Naive thymus-derived CD4-positive, alpha-beta T cell (primary cell): ENCODE measurements at places on chromosomes 11 and 22.

DNA sequence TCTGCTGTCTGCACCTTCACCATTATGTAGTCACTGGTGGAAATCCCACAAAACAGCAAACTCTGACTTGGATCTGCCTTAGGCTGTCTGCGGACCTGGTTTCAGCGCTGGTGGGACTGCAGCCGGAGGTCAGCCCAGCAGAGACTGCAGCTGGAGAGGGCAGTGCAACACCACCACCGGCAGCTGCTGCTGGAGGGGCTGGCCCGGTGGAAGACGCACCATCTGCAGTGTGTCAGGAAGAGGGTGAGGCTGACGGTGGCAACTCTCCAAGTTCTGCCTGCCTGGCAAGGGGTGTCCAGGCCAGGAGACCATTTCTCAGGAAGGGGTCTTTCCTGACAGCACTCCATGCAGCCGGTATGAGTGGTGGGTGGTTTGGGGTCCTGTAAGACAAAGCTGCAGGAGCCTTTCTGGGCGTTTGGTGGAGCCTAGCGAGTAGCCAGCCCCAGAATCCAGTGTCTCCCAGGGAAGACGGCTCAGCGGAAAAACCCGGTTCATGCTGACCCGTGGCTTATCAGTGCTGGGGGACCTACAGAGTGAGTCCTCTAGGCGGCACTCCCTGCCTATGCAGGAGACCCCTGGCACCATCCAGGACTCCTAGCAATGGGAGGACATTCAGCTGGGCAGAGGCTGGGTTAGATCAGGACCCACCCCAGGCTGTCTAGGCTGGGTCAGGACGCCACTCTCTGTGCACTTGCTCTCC lies 50.8 kb downstream of the PISD start:
- no peak for DNase-seq

DNA sequence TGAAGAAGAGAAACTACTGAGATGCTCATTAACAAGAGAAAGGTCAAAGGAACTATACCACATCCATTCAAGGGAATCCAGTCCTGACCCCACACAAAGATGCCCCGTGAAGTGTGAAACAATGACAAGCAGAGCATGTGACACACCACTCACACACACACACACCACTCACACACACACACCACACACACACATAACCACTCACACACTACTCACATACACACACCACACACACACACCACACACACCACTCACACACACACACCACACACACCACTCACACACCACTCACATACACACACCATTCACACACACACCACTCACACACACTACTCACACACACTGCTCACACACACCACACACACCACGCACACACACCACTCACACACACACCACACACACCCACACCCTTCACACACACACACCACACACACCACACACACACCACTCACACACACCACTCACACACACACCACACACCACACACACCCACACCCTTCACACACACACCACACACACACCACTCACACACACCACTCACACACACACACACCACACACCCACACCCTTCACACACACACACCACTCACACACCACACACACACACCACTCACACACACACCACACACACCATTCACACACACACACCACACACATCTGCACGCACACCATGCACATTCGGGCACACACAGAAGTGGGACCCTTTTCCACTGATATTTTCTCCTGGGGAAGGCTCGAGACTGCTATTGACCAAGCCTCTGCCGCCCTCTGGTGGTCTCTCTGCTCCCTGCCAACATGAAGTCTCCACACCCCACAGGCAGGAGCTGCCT lies 32.0 kb upstream of the COMT start:
- DNase-seq: peak; percentile 80

DNA sequence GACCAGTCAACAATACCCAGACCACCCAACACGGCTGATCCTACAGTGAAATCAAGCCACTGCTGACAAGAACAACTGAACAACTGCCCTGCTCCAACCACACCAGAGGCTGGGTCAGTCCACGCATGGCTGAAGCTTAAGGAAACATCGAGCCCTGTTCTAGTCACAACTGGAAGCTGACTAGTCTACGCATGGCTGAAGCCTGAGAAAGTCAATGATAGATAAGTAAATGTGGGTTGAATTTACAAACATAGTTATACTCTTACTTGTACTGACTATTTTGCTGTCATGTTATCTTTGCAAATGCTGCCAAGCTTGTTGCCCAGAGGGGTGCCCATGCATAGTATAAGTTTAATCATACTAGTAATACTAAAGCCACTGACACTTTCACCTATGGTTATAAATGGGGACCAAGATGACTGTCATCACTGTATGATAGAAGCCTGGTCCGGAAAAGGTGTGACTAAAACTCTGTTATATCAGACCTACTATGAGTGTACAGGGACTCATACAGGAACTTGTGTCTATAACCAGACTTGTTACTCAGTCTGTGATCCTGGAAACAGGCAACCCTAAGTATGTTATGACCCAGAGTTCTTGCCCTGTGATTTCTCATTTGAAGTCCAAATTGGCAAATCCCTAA lies 43.4 kb upstream of the GLYAT start:
- no peak for DNase-seq

DNA sequence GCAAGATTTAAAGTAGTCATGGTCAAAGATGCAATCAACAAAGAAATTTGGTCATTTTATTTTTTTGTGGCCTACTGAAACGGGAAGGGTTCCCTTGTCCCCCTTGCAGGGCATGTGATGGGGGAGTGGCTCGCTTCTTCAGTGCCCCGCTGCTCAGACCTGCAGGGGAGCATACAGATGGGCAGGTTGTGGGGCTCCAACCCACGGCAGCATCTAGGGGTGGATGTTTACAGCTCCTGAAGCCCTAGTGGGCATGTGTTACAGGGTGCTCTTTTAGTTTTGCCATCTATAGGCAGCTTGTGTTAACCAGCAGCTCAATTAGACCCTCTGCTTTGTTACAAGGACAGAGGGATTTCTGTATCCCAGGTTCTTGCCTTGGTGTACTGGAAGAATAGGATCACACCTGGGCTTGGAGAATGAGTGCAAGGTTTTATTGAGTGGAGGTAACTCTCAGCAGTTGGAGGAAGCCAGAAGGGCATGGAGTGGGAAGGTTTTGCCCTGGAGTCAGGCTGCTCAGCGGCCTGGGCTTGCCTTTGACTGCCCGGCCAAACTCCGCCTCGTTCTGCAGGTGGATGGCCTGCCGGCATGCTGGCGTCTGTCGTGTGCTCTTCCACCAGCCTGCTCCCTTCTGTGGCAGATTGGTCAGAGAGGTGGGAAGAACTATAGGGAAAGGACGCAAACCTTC lies 9.4 kb downstream of the GSTP1 start:
- DNase-seq: no peak

- DNase-seq: no peak
Observed at GRCh38 chr11:91790346-91791170, 434.1 kb upstream of the FAT3 start.

DNA sequence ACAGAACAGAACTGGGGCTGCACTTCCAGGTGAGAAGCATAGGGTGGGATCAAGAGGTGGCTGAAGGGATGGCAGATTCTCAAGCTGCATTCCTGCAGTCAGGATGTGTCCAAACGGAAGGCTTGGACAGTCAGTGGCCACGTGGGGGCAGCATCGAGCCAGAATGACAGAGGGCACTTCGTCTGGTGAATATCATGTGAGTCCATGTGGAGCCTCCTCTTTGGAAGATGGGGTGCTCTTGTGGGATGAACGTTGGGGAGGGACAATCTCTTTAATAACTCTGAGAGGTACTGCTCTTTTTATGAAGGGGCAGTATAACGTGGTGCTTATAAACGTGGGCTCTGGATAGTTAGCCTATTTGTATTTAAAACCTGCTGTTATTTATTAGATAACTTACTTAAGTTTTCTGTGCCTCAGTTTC lies 154.9 kb upstream of the NAV2 start:
- peak; percentile 22 for DNase-seq

- no peak for DNase-seq
Observed at GRCh38 chr11:26974069-26974783, 19.7 kb upstream of the FIBIN start.

DNA sequence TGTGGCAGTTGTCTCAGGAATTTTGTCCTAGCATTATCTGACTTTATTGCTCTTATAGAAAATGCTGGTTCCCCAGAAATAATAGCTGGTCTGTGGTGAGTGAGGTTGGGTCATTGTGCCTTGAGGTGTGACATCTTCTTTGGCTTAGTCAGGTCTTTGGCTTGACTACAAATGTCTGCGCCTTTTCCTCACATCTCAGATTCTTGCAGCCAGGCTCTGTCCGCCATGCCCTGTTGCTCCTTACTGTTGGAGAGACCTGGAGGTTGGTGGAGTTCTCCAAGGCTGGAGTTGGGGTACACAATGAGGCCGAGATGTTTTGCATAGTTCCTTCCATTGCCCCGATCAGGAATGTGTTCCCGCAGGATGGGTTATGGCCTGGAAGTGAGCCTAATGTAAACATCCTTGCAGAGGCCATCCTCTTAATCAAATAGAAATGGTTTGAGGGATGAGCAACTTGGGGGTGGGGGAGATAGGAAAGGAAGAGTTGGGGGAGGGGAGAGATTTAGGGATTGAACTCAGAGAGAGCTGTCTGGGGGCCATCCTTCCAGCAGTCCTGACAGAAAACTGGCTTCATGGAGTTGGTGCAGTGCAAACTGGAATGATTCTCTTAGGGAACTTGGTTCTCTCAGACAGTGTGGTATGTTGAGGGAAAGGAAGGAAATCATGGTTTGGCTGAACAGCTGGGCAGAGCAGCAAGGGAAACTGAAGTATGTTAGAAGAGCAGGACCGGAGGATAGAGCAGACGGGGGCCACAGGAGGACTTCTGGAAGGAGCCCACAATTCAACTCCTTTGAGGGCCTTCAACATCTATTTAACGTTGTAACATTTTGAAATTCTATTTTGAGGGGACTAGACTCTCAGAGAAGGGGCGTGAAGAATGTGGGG lies 49.9 kb downstream of the ZBTB16 start:
- DNase-seq: no peak

DNA sequence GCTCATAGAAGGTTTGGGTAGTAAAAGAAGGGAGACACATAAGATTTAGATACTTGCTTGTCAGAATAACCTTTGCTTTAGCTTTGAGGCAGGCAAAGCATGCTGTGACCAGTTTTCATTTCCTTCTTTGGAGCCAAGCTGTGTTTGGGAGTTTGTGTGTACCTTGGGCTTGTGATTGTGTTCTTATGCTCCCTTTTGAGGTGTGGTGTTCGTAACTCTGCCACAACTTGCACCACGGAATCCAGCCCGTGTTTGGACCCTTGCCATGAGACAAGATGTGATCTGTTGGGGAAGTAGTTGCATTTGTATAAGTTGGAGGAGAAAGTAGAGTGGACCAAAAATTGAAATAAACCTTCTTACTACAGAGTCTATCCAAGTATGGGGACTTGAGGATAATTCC lies 34.0 kb downstream of the BMAL1 start:
- DNase-seq: no peak
